ENCODE measurements at places on chromosomes 4 and X. TPM values are rescaled to one million over a fixed set of nuclear protein-coding genes. Genes with fewer than 3 reads are reported as not detected.

DNA sequence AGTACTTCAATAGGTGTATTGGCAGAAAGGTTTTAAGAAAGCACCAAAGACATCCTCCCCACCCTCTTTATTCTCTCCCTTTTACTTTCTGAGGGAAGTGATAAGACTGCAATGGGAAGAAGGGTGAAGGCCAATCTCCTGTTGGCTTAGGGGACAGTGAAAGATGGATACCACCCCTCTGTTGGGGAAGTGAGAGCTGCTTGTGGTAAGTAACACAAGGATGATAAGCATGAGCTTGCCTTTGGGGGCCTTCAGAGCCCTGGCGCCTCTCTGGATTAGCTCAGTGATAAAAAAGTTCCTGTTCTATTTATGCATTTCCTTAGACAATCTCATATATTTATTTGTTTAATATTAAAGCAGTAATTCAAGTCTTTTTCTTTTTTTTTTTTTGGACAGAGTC lies 5.2 kb upstream of the KLF8 start:
- DNase-seq = no peak

GRCh38 chr4:67624939-67625338 lies 66.4 kb downstream of the STAP1 start:
- DNase-seq = no peak

GRCh38 chrX:49249071-49249470 lies 13.8 kb downstream of the CCDC22 start:
- no peak for DNase-seq

UGT2B11 gene
- not detected for total RNA-seq

STATH gene
- not detected for total RNA-seq

PFKFB1 gene
- not detected for total RNA-seq

All from GM23248 (cell line).